Upper lobe of right lung (tissue), 1 donor: ENCODE measurements at places on chromosomes 16 and 17. TPM values are rescaled to one million over a fixed set of nuclear protein-coding genes. Genes with fewer than 3 reads are reported as not detected.
A peak's percentile ranks its signal among the peaks of the same experiment; 100 is the strongest.

Gene GSE1
- total RNA-seq = 87.2 TPM

Gene CEP295NL
- 4.2 TPM for total RNA-seq

Gene RSKR
- 12.3 TPM for total RNA-seq

Gene OTOP3
- not detected for total RNA-seq

Gene CCDC144A
- 10.9 TPM for total RNA-seq

Gene MRPS34
- total RNA-seq = 62.7 TPM

Gene ACSM2A
- total RNA-seq = not detected

- no peaks in the 10 kb centered on the region for H3K27me3 ChIP-seq
- no peak for DNase-seq
- H3K27ac ChIP-seq = no peak overlapping the region
- peaks cover 13% of the 10 kb centered on the region for H3K4me1 ChIP-seq
- no peaks in the 10 kb centered on the region for H3K36me3 ChIP-seq
Measured at GRCh38 chr16:5030251-5030870, 3.4 kb downstream of the NAGPA start.

GRCh38 chr16:30761427-30761927 lies 385 bp downstream of the CFAP119 start:
- H3K27ac ChIP-seq = peak overlapping the region; percentile 90
- peak; percentile 70 for DNase-seq
- H3K4me1 ChIP-seq = peaks cover 25% of the 10 kb centered on the region
- peak overlapping the region; percentile 89 for H3K4me3 ChIP-seq
- H3K36me3 ChIP-seq = peaks cover 43% of the 10 kb centered on the region

- no peak overlapping the region for H3K27ac ChIP-seq
- no peaks in the 10 kb centered on the region for H3K36me3 ChIP-seq
- no peak overlapping the region for H3K4me3 ChIP-seq
- H3K4me1 ChIP-seq = no peaks in the 10 kb centered on the region
- H3K27me3 ChIP-seq = no peaks in the 10 kb centered on the region
Measured at GRCh38 chr17:41004397-41004796, 4.5 kb downstream of the KRTAP3-1 start.

DNA sequence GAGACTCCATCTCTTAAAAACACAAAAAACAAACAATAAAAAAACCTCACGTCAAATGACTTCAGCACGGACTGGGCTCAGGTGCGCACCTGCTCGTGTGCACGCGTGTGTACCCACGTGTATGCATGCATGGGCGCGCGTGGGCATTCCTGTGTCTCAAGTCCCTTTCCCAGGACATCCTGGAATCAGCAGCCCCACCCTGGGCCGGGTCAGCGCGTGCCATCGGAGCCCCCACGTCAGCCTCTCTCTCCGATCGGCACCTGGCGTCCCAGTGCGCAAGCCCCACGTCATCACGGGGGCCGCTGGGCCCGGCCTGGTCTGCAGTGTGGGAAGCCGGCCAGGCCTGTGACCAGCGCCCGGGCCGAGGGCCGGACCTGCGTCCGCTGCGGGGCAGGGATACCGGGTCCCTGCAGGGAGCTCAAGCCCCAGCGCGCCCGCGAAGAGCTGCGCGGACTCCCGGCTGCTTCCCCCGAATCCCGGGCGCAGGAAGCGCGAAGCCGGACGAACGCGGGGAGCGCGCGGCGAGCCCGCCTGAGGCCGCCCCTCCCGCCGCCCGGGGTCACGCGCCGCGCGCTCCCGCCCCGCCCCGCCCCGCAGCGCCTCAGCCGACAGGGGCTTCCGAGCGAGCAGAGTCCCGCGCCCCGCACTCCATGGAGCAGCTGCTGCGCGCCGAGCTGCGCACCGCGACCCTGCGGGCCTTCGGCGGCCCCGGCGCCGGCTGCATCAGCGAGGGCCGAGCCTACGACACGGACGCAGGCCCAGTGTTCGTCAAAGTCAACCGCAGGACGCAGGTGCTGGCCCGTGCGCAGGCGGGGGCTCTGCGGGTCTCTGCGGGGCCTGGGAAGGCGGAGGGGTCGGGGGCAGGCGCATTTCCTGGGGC lies at the start of gene FN3K:
FN3K (plus strand) TSS at position 629 of the 880 bp plus-strand sequence; CDS start at position 651, 22 bp downstream.
- H3K27me3 ChIP-seq = no peaks in the 10 kb centered on the region
- peak within 1 kb of the TSS; percentile 75 for H3K27ac ChIP-seq
- peak; percentile 86 for DNase-seq
- H3K4me1 ChIP-seq = peaks cover 10% of the 10 kb centered on the region
- H3K36me3 ChIP-seq = peaks cover 4% of the 10 kb centered on the region

DNA sequence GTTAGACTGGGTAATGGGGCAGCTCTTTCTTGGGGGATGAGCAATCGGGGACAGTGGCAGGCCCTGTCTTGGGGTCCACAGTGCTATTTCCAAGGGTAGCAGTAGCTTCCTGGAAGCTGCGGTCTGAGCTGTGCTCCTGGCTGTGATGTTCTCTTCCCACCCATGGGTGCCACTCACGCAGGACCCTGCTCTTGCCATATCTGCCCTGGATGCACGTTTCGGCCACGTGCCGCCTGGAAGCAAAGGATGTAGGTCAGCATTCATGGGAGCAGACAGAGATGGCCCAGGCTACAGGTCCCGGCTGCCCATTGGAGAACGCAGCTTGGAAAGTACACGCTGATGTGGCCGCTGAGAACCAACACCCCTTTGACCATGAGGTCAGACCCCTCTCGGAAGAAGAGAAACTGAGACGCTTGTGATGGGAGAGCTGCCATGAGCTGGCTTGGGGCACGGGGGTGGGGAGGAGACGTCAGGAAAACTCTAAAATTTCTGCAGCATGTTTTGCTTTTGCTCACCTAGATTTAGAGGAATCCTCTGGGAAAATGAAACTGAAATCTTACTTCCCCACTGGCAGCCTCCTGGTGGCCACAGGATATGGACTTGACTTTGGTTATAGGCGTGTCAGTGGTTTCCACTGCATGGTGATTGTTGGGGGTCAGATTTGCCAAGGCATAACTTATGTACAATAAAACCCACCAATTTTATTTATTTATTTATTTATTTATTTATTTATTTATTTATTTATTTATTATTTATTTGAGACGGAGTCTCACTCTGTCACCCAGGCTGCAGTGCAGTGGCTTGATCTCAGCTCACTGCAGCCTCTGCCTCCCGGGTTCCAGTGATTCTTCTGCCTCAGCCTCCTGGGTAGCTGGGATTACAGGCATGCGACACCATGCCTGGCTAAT lies 36.2 kb upstream of the IRF8 start:
- H3K36me3 ChIP-seq = no peaks in the 10 kb centered on the region
- no peak overlapping the region for H3K4me3 ChIP-seq
- no peaks in the 10 kb centered on the region for H3K27me3 ChIP-seq
- H3K4me1 ChIP-seq = no peaks in the 10 kb centered on the region
- no peak for DNase-seq

DNA sequence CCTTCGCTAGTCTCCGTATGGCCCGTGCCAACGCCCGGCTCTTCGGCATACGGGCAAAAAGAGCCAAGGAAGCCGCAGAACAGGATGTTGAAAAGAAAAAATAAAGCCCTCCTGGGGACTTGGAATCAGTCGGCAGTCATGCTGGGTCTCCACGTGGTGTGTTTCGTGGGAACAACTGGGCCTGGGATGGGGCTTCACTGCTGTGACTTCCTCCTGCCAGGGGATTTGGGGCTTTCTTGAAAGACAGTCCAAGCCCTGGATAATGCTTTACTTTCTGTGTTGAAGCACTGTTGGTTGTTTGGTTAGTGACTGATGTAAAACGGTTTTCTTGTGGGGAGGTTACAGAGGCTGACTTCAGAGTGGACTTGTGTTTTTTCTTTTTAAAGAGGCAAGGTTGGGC lies 2.5 kb downstream of the RPL13 start:
- no peaks in the 10 kb centered on the region for H3K27me3 ChIP-seq
- no peak overlapping the region for H3K27ac ChIP-seq

DNA sequence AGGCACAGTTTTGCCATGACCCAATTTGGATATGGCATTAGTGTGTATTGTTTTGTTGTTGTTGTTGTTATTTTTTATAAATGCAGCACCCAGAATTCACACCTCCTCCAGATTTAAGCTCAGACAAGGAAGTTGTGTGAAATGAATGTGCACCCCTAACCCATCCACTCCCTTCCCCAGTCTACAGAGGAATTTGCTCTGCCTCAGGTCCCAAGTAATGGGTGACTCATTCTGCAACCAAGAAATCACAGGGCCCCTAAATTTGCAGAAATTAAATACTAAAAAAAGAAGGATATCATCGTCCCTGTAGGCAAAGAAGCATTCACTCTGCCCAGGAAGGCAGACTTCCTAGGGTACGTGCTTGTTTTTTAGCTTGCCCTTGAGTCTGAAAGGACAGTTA lies 62.3 kb downstream of the CLEC16A start:
- no peaks in the 10 kb centered on the region for H3K4me1 ChIP-seq
- no peaks in the 10 kb centered on the region for H3K27me3 ChIP-seq
- H3K27ac ChIP-seq = no peak overlapping the region
- H3K4me3 ChIP-seq = no peak overlapping the region
- peaks cover 31% of the 10 kb centered on the region for H3K36me3 ChIP-seq

DNA sequence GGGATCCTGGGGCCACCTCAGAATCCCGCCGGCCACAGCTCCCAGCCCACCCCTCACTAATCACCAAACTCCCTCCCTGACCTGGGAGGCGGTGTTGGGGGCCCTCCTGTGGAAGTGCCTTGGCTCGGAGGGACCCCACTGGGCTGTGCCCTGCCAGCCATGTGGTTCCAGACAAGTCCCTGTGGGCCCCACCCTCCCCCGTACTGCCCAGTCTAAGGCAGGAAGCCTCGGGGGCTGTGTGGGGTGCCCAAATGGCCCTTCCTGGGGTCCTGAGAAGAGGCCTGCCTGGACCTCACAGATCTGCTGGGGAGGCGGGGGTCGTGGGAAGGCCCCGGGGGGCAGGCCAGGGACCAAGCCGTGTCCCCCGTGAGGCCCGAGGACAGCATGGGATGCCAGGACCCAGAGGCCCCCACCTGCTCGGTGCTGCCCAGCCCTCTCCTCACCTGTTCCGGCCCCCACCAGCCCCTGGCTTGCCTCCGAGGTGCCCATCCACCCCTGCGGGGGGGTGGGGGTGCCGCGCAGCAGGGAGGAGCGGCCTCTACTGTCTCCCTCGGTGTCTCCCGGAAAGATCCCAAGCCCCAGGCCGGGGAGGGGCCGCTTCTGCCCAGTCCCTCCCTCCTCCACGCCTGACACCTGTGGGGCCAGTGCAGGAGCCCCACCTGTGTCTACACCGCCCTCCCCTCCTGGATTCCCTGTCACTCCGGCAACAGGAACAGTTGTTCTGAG lies 9.3 kb upstream of the KREMEN2 start:
- H3K4me3 ChIP-seq = no peak overlapping the region
- H3K27me3 ChIP-seq = peaks cover 55% of the 10 kb centered on the region

DNA sequence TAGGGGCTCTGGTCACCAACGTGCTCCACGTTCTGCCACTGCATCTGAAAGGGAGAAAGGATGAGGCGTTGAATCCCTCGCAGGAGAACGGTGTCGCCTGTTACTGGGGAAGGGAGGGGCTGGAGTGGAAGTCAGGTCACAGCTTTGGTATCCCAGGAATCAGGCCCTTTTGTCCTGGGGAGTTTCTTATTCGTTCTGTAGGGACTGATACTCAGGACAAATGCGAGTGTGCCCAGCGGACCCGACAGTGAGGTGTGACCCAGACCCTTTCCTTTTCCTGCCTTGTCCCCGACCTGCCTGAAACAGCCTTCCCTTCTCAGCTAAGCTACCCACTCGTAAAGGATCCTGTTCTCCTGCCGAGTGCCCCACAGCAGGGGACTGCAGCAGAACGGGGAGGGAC lies 177.5 kb downstream of the VPS53 start:
- H3K36me3 ChIP-seq = peaks cover 59% of the 10 kb centered on the region
- no peak for DNase-seq
- no peak overlapping the region for H3K4me3 ChIP-seq
- no peak overlapping the region for H3K27ac ChIP-seq
